H4 (cell line): ENCODE measurements at places on chromosomes 2 and 18. TPM values are rescaled to one million over a fixed set of nuclear protein-coding genes. Genes with fewer than 3 reads are reported as not detected.

Gene KATNAL2
- total RNA-seq = 6.7 and 6.8 TPM in 2 replicates

Gene ABCG8
- total RNA-seq = not detected in 2 replicates

Gene GALNT5
- total RNA-seq = 0.04 and 0.14 TPM in 2 replicates

Gene C2orf74
- 15.0 and 19.3 TPM in 2 replicates for total RNA-seq

Gene ALPI
- not detected in 2 replicates for total RNA-seq

Gene VIL1
- total RNA-seq = not detected in 2 replicates

Gene POU3F3
- total RNA-seq = 1.3 and 2.6 TPM in 2 replicates

Gene TMEM198
- total RNA-seq = 0.86 and 1.9 TPM in 2 replicates

Gene RUFY4
- not detected in 2 replicates for total RNA-seq

Gene MAL
- not detected in 2 replicates for total RNA-seq

Gene LAMA3
- 1.6 and 2.8 TPM in 2 replicates for total RNA-seq

Gene SLC5A7
- total RNA-seq = not detected in 2 replicates

Gene LOXHD1
- not detected in 2 replicates for total RNA-seq
